ENCODE measurements at places on chromosomes 12 and 14. TPM values are rescaled to one million over a fixed set of nuclear protein-coding genes. Genes with fewer than 3 reads are reported as not detected.

Gene IFNG-AS1
- not detected for polyA plus RNA-seq

Gene MTERF2
- polyA plus RNA-seq = 20.1 TPM

Gene NXPH4
- polyA plus RNA-seq = 0.38 TPM

Gene MIPOL1
- 3.4 TPM for polyA plus RNA-seq

Gene ARID2
- polyA plus RNA-seq = 2.9 TPM

Gene METTL3
- polyA plus RNA-seq = 8.6 TPM

Gene SMOC1
- 2.3 TPM for polyA plus RNA-seq

Gene SLC17A8
- not detected for polyA plus RNA-seq

Gene LHX5
- polyA plus RNA-seq = not detected

Gene GNPTAB
- 9.1 TPM for polyA plus RNA-seq

Gene GLT8D2
- 114 TPM for polyA plus RNA-seq

Gene KIF26A
- polyA plus RNA-seq = 1.9 TPM

Gene FGF6
- not detected for polyA plus RNA-seq

Gene FSCB
- polyA plus RNA-seq = not detected

Gene CLBA1
- 1.8 TPM for polyA plus RNA-seq

Gene SOX5
- 4.2 TPM for polyA plus RNA-seq

Gene MYO1A
- polyA plus RNA-seq = 0.05 TPM

Gene LAG3
- 0.25 TPM for polyA plus RNA-seq

Gene CCDC63
- not detected for polyA plus RNA-seq

Gene CLEC6A
- polyA plus RNA-seq = not detected

Gene SCARB1
- 6.6 TPM for polyA plus RNA-seq

Gene RNASE7
- not detected for polyA plus RNA-seq

Gene TMEM229B
- 0.28 TPM for polyA plus RNA-seq

Gene PLEKHG7
- polyA plus RNA-seq = not detected

Gene AICDA
- 0.23 TPM for polyA plus RNA-seq

Data from aorta (tissue), 5 donors.